ENCODE measurements at places on chromosomes 3 and 15. TPM values are rescaled to one million over a fixed set of nuclear protein-coding genes. Genes with fewer than 3 reads are reported as not detected.

DNA sequence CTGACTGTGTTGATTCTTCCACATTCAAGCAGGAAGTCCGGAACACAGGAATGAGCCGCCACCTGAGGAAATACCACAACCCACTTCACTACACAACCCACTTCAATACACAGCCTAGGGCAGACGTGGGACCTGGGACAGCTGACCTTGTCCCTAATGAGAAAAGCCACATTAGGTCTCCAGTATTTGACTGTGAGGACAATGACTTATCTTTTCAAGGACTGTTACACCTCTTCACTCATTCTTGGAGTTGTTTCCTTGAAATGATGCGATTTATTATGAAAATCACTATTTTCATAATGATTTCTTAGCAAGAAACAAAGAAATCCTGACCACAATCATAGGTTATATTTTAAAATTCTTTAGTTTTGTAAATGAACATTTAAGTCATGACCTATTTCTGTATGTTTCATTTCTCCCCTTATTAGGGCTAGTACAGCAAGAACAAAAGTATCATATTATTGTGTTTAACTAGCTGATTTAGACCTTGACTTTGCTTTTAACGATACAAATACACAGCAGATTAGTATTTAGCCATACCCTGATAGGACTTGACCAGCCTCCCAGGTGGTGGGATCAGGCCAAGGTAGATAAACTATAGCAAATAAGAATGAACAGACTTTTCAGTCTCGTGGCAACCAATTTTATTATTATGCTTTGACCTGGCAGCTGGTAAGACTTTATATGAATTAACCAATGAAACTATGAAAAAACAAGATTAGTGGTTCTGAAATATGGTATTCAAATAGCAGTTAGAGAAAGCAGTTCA, 6.0 kb downstream of the RAB27A start:
- no peak for DNase-seq

GRCh38 chr3:9606108-9606507, 43.2 kb upstream of the MTMR14 start:
- no peak for DNase-seq

DNA sequence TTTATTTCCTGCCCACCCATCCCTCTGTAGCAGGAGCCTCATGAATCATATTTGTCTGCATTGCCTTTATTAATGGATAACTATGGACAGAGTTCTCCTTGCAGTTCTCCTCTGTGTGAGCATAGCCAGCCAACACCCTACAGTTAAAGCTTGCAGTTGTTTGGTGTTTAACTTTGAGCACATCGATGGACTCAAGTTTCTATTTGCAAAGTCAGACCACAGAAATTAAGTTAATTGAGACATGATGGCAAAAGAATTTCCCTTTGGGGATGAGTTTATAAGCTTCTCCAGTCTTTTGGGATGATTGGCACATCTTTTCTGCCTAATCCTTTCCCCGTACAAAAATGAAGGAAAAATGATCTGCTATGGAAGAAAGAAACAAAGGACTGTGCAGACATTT, 398.9 kb upstream of the THBS1 start:
- DNase-seq = no peak

GRCh38 chr3:187935623-187936156, 190.4 kb upstream of the BCL6 start:
- DNase-seq = no peak

- no peak for DNase-seq
Observed at GRCh38 chr15:39936187-39936586, 2.3 kb downstream of the EIF2AK4 start.

DNA sequence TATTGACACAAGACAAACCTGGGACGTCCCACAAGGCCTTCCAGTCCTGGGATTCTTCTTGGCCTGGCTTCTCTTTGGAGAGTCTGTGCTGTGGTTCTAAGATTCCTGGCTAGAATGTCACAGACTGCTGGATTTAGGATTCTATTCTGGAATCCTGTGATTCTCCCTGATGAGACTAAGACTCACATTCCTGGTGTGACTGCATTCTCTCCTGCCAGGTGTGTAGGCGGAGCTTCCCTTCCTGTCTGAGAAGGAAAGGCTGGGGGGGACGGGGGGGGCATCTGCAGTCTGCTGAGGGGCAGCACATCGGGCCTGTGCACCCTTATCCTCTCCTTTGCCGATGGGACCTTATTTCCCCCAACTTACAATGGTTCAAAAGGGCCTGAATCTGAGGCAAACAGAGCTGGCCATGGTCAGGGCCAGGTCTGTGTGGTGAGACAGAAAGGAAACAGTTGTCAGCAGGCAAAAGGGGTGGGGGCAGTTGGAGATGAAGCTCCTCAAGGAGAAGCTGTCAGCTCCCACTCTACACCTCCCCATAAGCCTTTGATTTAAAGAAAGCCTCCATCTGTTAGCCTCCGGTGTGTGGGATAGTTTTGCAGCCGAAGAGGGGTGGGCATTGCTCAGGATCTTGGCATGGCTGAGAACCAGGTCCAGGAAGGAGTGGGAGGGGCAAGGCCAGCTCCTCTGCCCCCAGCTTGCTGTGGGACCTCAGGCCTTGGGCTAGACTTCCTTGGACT, 30.9 kb downstream of the VIPR1 start:
- no peak for DNase-seq

GRCh38 chr3:195124378-195124992, 146.5 kb downstream of the XXYLT1 start:
- no peak for DNase-seq

DNA sequence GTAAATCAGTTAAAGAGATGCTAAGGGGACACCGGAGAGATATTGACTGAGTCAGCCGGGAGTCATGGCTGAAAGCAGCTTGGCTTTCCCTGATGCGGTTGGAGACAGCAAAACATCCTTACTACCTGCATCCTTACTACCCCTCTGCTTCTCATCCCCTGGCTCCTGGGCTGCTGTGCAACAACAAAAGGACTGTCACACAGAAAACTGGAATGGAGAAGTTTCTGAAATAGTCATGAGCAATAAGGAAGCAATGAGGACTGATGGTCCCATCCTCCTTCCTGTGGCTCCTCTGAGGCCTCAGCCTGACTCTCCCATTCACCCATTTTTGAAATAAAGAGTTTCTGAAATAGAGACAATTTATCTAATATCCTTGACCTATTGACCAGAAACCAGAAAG, 1.1 kb downstream of the HCLS1 start:
- DNase-seq = no peak

DNA sequence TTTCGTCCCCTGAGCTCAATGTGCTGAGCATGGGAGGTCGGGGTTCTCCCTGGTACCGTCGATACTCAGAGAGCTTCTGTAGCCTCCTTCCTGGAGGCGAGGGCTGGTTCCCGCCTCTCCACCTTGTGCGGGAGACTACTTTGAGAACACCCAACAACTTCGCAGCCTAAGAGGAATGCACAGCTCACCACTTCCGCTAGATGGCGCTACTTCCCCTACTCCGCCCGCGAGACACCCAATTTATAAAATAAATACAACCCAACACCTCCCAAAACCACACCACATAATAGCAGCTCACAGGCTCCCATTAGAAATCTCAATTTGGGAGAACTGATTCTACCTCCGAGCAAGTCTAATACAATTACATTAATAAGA, 1.2 kb downstream of the RGMA start:
- peak; percentile 83 for DNase-seq

DNA sequence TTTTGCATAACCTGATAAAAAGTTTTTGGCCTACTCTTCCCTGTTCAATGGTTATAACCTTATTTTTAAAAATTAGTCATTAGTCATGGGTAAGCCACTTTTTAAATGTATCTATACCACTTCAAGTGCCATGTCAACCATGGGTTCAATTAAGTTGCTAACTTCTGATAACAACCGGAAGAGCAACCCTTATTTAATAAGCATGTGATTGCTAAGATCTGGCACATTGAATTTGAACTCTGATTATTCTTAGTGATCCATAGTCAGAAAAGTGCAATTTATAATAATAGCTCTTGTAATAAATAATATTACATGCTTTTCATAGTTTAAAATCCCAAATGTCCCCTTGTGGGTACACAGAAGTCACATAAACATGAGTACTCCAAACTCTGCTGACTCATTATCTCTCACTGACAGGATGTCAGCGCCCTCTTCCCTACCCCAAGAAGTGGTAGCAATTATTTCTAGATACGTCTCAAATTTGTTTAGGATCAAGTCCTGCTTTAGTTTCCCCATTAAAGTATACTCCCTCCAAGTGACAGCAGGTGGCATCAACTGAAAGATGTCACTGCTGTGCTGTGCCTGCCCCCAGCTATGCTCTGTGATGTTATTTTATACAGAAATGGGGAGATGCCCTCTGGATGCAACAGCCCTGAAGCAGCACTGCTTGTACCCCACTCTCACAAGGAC, 18.6 kb downstream of the SAMD7 start:
- no peak for DNase-seq

- DNase-seq = no peak
Observed at GRCh38 chr15:74788042-74788682, 6.3 kb downstream of the CSK start.

GRCh38 chr3:73605861-73606260, 18.9 kb downstream of the PDZRN3 start:
- DNase-seq = no peak

DNA sequence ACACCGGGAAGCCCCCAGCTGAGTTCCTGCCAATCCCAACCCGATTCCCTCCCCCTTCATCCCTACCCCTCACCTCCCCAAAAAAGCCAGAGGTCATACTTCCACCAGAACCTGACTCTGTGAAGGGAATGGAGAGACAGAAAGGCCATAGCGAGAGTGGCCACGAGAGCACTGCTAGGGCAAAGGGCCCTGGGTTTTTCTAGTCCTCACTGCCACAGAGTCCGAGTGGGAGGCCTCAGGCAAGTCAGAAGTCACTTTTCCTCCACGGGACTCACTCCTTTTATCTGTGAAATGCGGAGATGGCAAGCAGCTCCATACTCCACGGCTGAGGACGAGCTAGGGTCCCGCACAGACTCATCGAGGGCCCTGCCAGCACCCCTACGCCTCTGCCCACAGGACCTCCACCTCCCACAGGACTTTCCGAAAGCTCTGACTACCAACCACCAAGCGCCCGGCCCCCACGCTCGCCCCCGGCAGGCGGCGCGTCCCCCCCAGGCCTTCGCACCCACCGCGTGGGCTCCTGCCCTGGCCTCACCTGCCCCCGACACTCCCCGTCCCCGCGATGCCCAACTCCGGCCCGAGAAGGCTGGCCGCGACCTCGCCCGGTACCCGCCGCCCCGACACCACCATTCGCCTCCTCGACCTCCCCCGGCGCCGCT, 792 bp downstream of the ATP13A3 start:
- no peak for DNase-seq

DNA sequence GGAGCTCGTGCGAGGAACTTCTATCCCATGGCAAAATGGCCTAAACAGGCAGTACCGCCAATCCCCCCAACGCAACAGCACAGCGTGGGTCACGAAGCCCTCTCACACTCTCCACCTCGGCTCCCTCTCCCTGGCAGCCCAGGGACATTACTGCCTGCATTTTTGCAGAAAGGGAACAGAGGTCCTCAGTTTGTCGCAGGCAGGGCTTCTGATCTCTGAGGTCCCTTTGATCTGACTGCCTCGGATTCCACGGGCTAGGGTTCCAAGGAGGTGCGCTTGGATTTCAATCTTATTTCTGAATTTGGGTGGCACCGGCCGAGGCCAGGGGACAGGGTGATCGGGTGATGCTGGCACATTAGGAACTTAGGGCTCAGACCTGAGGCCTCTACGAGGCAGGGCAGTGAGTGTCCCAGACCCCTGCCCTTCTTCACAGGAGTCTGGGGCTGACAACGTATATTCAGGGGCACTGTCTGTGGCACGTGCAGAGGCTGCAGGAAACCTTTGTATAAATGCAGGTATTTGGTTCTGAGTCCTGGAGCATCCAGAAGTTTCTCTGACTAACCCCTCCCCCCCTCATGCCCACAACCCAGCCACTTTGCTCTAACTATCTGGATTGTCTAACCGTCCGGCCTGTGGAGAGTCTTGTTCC, 197.9 kb downstream of the XXYLT1 start:
- no peak for DNase-seq

- no peak for DNase-seq
Observed at GRCh38 chr3:120793601-120794000, 51.1 kb downstream of the GTF2E1 start.

- no peak for DNase-seq
Observed at GRCh38 chr3:71497367-71497897, 86.1 kb downstream of the FOXP1 start.

DNA sequence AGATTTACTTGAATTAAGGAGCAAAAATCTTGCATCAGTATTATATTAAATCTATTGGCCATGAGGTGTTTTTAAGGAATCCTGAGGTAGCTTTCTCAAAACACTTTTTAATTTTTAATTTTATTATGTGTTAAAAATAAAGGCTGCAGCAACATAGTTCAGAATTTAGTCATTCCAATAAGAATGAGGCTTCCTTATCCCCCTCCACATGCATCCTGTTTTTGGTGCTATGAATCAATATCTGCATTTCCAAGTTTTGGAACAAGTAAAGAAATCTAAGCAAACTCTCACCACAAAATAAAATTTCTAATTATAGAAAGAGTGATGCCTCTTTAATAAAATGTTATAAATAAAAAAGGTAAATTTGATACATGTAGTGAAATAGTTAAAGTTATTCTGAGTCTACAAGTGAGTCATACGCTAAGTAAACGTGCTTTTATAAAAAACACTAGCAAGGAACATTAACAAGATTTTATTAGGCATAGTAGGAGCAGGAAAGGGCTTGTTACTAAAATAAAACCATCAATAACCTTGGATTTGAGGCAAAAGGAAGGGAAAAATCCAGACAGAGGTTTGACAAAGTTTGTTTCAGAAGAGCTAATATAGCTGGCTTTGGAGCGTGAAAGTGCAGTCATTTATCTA, 1218.0 kb downstream of the NSUN3 start:
- DNase-seq = no peak

- DNase-seq = peak; percentile 14
Observed at GRCh38 chr3:150370122-150370602, 37.9 kb upstream of the TSC22D2 start.

Gene RETNLB
- total RNA-seq = not detected

Gene ESYT3
- total RNA-seq = 0.44 TPM

Gene BUB1B
- 96.6 TPM for total RNA-seq

Gene PRR20G
- not detected for total RNA-seq

Gene MYO1E
- 34.5 TPM for total RNA-seq

Gene CIAO2A
- 66.2 TPM for total RNA-seq

Gene NAALADL2
- total RNA-seq = 4.3 TPM

Gene UROC1
- total RNA-seq = not detected

Gene DPPA2
- total RNA-seq = 1.1 TPM

Gene C15orf62
- total RNA-seq = 0.61 TPM
